ENCODE measurements at places on chromosomes 11 and 22.
A peak's percentile ranks its signal among the peaks of the same experiment; 100 is the strongest.

DNA sequence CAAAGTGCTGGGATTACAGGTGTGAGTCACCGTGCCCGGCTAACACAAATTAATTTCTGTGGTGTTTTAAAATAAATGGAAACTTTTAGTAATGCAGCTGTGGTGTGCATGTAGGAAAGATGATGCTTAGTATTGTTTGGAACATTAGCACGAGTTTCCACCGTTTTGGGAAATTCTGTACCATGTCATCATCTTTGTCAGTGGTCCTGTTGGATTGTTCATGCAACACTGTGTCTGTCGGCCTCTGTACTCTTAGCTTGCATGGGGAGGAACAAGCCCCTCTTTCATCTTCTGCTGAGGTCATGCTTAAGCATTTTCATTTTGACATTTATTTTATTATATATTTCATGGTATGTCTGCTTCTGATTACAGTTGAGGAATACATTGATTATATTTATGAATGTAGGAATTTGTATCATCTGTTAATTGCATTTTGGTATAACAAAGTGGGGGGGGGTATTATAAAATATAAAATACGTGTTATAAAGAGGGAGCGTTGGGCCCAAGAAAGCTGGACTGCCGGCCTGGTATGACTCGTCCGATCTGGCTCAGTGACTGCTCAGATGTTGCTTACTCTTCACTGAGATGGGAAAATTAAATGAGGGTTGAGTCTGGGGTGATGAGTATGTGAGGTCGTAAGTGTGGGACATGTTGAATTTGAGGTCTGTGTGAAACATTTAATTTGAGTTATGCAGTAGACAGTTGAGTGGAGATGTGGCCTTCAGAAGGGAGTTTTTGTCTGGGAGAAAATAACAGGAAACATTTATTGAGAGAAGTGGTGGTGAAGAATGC, 28.7 kb downstream of the CECR2 start:
- no peak for DNase-seq

DNA sequence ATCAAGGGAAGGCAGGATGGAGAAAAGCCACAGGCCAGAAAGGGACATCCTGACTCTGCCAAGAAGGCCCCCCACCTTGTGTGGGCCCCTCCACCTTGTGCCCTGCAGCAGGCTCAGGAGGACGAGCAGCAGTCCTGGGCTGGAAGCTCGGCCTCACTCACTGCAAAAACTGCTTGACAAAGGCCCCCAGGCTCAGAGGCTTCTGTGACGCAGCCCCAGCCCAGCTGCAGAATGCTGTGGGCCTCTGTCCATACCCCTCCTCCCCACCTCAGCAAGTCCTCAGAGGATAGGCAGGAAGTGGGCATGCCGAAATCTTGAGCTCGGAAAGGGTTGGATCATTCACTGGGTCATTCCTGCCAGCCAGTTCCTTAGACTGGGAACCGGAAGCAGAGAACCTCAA, 61.9 kb downstream of the NRXN2 start:
- DNase-seq = no peak

- no peak for DNase-seq
Measured at GRCh38 chr11:100068116-100068515, 619.0 kb upstream of the ARHGAP42 start.

DNA sequence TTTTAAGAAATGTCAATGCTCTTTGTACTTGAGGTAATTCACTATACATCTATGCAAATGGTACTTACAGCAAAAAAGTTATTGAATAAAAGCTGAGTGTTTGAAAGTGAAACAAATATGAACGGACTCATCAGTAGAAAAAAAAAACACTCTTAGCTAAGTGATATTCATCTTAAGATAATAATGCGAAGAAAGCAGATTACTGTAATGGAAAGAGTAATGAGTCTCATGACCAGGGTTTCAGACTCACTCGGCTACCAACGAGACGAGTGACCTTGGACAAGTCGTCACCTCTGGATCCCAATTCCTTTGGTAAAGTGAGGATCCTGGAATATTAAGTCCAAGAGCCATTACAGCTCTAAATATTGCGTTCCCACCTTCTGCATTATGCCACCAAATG, 57.0 kb downstream of the PACSIN2 start:
- DNase-seq = no peak

GRCh38 chr11:126727381-126727780, 273.2 kb downstream of the KIRREL3 start:
- no peak for DNase-seq

- DNase-seq = no peak
Measured at GRCh38 chr11:1998290-1998689, 648 bp upstream of the H19 start.

DNA sequence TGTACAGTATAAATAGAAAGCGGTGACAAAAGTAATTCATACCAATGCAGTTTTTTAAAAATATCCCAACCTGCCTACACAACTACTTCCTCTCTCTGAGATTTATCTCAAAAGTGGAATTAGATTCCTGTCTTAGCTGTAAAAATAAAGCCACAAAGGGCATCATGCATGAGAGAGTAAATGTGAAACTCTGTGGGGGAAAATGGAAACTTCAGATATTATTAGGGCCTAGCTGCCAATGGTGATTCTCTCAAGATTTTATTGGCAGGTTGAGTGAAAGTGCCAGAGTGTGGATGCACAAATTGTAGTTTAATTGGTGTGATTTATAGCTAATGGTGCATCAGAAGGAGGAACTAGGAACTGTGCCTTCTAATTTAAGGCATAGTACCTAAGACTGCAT, 356.9 kb upstream of the CCDC90B start:
- no peak for DNase-seq

- DNase-seq = no peak
Measured at GRCh38 chr11:43933608-43934551, 8.6 kb upstream of the C11orf96 start.

DNA sequence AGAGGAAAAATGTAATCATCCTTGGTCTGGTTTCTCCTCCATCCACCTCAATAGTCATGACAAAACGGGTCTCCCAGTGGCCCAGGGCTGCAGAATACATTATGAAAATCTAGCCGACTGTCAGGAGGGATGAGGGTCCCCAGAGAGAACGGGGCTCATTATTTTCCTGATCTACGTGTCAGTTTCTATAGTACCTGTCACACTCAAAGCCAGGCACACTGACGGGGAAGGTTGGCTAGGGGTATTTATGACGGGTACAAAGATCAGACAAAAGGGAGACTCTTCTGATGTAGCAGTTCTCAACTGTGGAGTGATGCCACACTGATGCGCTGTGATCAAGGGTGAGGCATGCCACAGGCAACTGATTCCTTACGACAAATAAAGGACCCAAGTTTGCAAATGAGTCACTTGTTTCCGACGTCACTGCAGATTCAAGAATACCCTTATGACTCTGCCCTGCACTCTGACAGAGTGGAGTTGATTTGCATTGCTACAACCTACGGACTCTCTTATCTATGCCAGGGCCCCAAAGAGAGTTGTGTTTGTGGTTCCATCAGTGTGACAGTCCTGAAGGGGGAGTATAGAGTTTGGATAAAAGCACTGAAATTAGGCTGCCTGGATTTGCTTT, 188.2 kb upstream of the TBCEL start:
- DNase-seq = peak; percentile 9

- no peak for DNase-seq
Measured at GRCh38 chr11:59182457-59183151, 10.7 kb downstream of the DTX4 start.

- no peak for DNase-seq
Measured at GRCh38 chr22:48414651-48415050, 1413.0 kb downstream of the BRD1 start.

DNA sequence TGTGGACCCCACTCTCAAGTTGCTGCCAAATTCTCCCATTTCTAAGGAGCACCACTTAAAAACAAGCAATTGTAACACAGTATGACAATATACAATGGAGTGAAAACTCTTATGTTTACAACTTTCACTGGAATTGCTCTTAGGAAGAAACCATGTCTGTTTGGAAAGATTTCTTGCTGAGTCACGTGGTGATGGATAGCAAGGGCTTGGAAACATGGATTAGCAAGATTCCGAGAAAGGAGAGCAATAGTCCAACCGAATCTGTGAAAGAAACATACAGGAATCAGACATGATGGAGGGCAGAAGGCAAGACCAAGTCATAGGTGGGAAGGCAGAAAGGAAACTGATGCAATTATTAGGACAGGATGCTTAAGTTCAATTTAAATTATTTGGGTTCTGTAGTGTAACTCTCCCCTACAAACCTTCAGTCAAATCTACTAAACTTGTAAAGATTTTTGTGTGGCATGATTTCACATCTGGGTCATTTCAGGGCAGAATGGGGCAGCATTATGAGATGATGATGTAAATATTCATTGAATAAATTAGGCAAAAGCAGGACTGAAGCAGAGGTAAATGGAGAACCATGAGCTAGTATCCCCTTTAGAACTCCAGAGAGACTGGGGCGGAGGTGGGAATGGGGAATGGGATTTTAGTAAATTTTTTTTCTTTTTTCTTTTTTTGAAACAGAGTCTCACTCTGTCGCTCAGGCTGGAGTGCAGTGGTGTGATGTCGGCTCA, 27.8 kb upstream of the THY1 start:
- DNase-seq = no peak

GRCh38 chr11:16380941-16381568, 24.7 kb upstream of the SOX6 start:
- no peak for DNase-seq

DNA sequence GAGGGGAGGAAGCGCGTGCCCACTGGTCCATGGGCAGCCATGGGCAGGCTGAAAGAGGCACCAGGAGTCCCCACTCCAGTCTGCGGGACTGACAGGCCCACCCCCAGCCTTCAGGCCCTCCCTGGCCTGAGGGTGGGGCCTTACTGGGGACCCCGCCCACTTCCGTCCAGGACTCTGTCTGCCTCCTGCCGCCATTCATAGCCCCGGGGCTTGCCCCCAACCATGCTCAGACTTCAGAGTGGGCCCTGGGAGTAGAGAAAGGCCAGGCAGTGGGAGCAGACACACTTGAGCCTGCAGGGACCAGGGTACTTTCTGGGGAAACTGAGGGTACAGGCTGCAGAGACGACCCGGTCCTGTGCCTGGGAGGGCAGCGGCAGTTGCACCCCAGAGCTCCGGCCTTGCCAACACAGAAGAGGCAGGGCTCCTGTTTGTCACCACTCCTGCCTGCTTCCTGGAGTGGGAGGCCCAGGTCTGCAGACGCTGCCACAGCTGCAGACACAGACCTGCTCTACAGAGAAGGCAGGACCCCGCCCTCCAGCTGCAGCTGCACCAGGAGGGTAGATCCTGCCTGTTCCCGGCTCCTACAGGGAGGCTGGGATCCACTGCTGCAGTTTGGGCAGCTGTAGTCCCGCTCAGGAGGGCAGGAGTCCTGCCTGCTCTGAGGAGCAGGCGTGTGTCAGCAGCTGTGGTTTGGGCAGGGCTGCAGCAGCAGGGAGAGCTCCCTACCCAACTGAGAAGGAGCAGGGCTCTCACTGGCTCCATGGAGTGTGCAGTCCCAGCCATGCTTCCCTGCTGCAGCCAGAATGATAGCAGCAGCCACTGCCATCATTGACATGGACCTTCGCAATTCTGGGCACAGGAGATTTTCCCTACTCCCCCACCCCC, 387.9 kb upstream of the ANO3 start:
- DNase-seq = no peak

DNA sequence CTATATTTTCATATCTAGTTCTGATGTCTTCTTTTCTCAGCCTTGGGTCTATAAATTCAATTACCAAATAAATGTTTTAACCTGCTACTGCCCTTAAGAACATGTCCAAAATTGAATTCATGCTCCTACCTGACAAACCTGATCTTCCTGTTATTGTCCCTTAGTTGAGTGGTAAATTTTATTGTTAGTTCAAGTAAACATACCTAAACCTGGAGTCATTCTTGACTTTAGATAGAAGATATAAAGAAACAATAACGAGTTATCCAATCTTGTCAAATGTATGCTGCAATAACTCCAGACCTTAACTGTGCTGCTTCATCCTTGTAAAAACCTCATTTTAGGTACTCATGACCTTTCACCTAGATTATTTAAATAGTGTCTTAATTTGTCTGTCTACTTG, 34.6 kb upstream of the SC5D start:
- no peak for DNase-seq

DNA sequence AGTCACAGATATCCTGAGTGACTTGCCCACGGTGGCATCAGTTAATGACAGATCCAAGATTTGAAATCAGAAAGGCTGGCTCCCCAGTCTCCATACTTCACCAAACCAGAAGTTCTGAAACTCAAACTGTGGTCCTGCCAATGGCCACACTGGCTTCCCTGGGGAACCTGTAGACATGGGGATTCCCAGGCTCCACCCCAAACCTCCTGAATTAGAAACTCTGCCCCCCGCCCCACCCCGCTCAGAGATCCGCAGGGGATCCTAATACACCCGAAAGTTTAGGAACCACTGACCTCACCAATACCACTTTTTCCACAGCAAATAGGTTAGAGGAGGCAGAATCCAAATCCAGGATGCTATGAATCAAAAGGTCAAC, 15.3 kb downstream of the RTN4RL2 start:
- no peak for DNase-seq

- DNase-seq = peak; percentile 6
Measured at GRCh38 chr11:113521737-113522517, 46.7 kb upstream of the DRD2 start.

- no peak for DNase-seq
Measured at GRCh38 chr22:30561402-30562189, 12.9 kb downstream of the GAL3ST1 start.

- peak; percentile 40 for DNase-seq
Measured at GRCh38 chr11:43937434-43938411, 4.7 kb upstream of the C11orf96 start.

- DNase-seq = peak; percentile 45
Measured at GRCh38 chr11:63813563-63814382, 517 bp downstream of the SPINDOC start.

- DNase-seq = no peak
Measured at GRCh38 chr11:87454241-87454640, 416.5 kb downstream of the TMEM135 start.

GRCh38 chr22:50250555-50251476, at the start of gene HDAC10:
HDAC10 (minus strand) TSS chr22:50251265; CDS start chr22:50251032, 233 bp downstream.
- DNase-seq = peak; percentile 87

GRCh38 chr11:35676611-35676965, 14.0 kb downstream of the TRIM44 start:
- DNase-seq = no peak
